AG08395 (cell line): ENCODE measurements at places on chromosomes 1 and 21.

GRCh38 chr1:88698140-88698539 lies 14.1 kb downstream of the PKN2 start:
- DNase-seq = no peak

- DNase-seq = no peak
Observed at GRCh38 chr21:46237474-46237873, 8.9 kb upstream of the LSS start.

- DNase-seq = no peak
Observed at GRCh38 chr1:30919025-30919881, 10.7 kb upstream of the SDC3 start.

GRCh38 chr1:41863718-41864117 lies 55.0 kb downstream of the HIVEP3 start:
- DNase-seq = no peak

- DNase-seq = peak; percentile 57
Observed at GRCh38 chr1:14778898-14779865, 180.7 kb downstream of the KAZN start.

DNA sequence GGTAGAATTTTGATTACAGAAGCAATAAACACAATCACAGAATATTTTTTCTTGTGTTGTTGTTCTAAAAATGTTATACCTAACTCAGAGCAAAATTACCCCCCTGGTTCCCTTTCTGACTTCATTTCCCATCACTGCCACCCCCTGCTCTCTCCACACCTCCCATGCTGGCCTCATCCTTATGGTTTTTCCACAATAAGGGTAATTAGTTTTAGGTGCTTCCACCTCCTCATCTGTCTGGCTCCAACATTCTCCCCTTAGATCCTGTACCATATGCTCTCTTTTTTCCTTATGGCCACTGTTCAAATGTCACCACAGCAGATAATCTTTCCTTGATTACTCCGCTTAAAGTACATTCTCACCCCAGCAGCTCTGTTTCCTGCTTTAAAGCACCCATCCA lies 2208.6 kb downstream of the MRPL39 start:
- no peak for DNase-seq

DNA sequence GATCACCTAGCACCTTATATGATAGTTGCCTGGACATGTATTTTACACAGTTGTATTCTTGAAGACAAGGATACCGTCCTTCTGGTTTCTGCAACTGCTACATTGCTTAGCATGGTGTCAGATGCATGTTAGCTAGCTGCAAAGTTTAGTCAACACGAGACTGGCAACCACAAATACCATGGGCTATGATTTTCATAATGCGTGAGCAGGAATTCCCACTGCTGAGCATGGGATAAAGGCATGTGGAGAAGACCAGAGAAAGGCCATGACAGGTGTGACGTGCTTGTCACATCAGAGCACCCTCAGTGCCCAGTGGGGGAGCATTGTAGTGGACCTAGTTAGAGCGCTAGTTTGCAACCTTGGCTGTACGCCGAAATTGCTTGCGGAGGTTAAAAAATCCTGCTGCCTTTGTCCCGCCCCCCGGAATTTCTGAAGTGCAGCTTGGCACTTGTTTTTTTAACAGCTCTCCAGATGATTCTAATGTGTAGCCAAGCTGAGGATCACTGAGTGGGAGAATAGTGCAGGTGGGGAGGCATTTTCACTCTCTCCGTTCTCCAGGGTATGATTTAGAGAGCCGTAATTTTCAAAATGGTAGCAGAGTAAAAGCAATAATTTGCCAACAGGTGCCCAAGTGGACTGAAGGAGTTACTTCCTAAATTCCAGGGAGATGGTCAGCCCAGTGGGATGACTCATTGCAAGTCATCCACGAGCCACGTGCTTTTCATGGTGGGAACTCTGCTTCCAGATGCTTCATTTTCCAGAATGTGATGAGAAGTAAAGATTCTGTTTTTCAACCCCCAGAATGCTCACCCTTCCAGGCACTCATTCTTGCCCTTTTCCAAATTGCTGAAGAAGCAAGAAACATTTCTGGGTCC lies 81.0 kb downstream of the CNIH3 start:
- peak; percentile 91 for DNase-seq

GRCh38 chr1:54221867-54222484 lies 22.0 kb downstream of the MRPL37 start:
- no peak for DNase-seq

DNA sequence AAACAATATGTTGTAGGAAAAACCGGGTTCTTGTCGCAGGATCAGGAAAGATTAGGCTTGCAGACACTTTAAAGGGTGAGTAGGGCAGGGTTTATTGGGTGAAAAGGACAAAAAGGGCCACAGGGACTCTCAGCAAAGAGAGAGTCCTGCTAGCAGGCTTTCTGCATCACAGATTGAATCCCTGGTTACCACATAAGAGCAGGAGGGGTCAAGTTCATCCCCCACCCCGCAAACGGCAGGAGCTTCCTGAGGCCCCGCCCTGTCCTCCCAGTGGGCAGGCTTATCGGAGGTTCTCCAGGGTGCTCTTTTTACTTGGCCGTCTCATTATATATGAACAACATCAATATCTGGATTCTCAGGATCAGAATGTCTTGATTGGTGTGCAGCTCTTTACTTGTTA lies 47.7 kb downstream of the SYCP1 start:
- DNase-seq = no peak

DNA sequence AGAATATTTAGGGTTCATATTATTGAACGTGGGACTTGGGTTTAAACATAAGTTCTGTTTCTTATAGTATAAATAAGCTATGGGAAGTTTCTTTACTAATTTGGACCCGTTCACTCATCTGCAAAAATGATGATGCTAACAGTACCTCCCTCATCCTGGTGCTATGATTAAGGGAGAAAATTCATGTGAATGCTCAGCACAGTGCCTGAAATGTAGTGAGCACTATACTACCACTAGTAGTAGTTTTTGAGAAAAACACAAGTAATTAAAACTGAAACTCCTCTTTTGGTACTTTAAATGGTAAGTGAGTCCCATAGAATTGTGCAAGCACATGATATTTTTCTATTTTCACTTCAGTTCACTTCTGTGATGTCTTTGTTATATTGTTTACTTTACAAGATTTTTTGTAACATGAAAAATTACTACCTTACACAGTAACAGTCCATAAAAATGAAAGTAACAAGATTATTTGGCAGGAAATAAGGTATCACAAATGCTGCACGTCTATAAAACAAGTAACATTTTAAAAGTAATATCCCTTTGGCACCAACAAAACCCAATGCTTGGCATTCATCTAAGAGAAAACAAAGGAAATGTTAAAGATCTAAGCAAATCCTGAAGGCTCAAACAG lies 11.3 kb upstream of the PTPRC start:
- no peak for DNase-seq

DNA sequence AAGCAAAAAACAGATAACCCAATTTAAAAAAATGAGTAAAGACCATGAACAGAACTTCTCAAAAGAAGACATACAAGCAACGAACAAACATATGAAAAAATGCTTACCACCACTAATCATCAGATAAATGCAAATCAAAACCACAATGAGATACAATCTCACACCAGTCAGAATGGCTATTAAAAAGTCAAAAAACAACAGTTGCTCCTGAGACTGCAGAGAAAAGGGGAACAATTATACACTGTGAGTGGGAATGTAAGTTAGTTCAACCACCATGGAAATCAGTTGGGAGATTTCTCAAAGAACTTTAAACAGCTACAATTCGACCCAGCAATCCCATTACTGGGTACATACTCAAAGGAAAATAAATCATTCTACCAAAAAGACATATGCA lies 131.6 kb downstream of the PTGER3 start:
- DNase-seq = no peak

GRCh38 chr1:29120367-29120766 lies 3.3 kb downstream of the TMEM200B start:
- no peak for DNase-seq

DNA sequence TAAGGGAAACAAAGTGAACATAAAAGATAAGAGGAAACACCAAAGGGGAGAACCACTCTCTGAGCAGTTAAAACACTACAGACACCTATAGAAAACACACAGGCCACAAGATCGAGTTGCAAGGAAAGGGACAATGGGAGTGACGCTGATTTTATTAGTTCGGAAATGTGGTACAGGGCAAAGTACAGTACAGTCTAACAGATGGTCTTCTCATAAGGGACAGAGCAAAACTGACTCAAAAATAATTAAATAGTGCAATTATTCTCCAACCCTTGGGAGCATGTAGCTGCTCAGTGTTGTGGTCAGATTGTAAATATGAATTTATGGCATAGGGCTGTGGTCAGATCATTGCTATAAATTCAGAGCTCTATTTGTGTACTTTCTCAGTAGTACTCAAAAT lies 352.0 kb downstream of the USH2A start:
- DNase-seq = no peak

GRCh38 chr1:157092831-157093230 lies 6.8 kb downstream of the ETV3L start:
- DNase-seq = no peak

GRCh38 chr1:57165546-57165945 lies 199.7 kb upstream of the C8B start:
- DNase-seq = peak; percentile 71

- no peak for DNase-seq
Observed at GRCh38 chr1:83860490-83861221, 138.3 kb downstream of the TTLL7 start.

DNA sequence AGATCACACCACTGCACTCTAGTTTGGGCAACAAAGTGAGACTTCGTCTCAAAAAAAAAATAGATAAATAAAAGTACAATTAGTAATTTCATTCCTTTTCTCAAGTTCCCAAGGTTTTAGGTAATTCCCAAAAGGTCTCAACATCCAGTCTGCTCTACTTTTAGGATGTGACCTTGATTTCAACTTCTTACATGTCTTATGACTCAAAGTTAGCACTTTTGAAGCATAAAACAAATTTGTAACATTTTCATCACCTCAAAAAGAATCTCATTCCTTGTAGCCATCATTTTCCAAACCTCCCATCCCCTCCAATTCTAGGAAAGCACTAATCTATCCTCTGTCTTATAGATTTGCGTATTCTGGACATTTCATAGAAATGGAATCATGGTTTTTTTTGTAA lies 32.2 kb downstream of the SNX27 start:
- DNase-seq = no peak

GRCh38 chr1:91948097-91948496 lies 1.1 kb upstream of the BRDT start:
- DNase-seq = no peak

- DNase-seq = no peak
Observed at GRCh38 chr1:181119093-181119989, 30.8 kb downstream of the IER5 start.

GRCh38 chr1:193181985-193182384 lies 4.4 kb downstream of the B3GALT2 start:
- DNase-seq = no peak

DNA sequence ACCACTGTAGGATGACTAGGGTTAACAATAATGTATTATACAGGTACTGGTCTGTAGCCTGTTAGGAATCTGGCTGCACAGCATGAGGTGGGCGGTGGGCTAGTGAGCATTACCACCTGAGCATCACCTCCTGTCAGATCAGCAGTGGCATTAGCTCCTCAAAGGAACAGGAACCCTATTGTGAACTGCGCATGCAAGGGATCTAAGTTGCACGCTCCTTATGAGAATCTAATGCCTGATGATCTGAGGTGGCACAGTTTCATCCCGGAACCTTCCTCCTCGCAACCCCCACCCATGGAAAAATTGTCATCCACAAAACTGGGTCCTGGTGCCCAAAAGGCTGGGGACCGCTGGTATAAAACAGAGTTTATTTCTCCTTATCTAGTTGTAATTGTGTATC lies 147.6 kb downstream of the FGGY start:
- no peak for DNase-seq

- DNase-seq = no peak
Observed at GRCh38 chr1:26259005-26259404, 20.9 kb upstream of the SH3BGRL3 start.

DNA sequence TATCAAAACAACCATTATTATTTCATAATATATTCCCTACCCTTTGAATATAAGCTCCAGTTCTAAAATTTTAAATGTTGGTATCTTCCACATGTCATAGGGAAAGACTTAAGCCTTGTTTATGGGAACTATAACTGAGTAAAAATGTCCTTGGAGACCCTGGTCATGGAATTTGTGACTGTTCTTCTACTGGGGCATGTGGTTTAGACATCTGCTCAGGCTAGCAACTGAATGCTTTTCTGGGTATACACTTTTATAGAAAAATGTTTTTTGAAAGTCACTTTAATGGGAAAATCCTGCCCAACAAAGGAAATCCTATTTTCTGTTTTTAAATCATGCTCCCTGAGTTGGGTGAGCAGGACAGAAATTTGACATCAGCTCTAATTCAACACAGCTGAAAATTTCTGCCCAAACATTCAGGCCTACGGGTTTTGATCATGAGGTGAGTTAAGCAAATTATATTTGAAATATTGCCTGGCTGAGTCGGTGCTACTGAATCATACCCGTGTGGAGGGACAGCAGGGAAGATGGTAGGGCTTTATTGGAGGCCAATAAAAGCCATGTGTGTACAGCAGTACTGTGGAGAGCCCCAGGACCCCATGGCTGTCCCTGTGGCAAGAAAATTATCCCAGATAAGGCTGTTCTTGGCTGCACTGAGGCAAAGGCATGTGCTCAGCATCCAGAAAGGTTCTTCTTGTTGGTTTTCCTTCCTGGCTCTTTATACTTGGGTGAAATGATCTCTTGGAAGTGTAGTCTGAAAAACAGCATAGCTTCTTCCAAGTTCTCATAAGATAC lies 391.8 kb downstream of the DISC1 start:
- DNase-seq = peak; percentile 15

- DNase-seq = no peak
Observed at GRCh38 chr1:178870944-178871343, at the start of gene ANGPTL1. TSS of gene ANGPTL1 (minus strand) at chr1:178871077. CDS start at chr1:178865776, 5,301 bp downstream.

- no peak for DNase-seq
Observed at GRCh38 chr1:195979646-195980045, 628.6 kb downstream of the KCNT2 start.

- DNase-seq = peak; percentile 57
Observed at GRCh38 chr1:155729031-155729898, 40.4 kb downstream of the DAP3 start.

DNA sequence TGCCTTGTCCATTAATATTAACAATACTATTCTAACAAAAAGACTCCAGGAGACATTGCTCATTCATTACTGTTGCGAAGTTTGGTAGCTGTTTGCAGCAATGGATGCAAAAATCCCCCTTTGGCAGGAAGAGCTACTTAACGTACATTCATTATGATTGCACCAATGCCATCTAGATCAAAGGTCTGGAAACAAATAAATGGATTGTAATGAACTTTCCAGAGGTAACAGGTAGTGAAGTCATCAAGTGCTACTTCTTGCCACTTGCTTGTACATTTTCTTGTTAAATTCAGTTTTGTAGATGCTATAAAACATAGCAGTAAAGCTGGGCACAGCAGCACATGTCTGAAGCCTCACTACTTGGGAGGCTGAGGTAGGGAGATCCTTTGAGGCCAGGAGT lies 93.9 kb downstream of the DDAH1 start:
- no peak for DNase-seq
